Stimulated activated naive B cell treated with anti-CD40 and anti-IgM and Interleukin-4, amounts not matched to agents 10 μg/mL and 1 μg/mL and 100 μg/mL, for 72 hours (primary cell): ENCODE measurements at places on chromosomes 3 and 15.

GRCh38 chr3:197010556-197011351, 18.9 kb downstream of the MELTF start:
- H3K36me3 ChIP-seq = peaks cover 23% of the 10 kb centered on the region
- H3K4me3 ChIP-seq = no peak overlapping the region
- H3K4me1 ChIP-seq = peaks cover 7% of the 10 kb centered on the region
- peak overlapping the region; percentile 54 for H3K27ac ChIP-seq
- peaks cover 5% of the 10 kb centered on the region for H3K27me3 ChIP-seq
- no peak for DNase-seq

DNA sequence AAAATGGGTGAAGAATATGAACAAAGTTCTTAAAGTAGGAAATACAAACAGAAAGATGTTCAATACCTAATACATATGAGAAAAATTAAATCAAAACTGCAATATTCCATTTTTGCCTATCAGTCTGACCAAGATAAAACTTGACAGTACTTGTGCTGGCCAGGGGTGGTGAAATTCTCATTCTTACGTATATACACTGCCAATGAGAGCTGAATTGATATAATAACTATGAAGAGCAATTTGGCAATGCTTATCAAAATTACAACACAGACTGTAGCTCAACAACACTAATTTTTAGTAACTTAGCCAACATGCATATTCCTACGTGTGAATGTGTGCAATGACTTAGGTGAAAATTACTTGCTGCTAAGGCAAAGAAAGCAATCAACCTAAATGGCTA, 90.2 kb downstream of the SETD2 start:
- no peak overlapping the region for H3K4me3 ChIP-seq
- no peaks in the 10 kb centered on the region for H3K27me3 ChIP-seq
- peaks cover 40% of the 10 kb centered on the region for H3K36me3 ChIP-seq
- DNase-seq = no peak
- H3K27ac ChIP-seq = no peak overlapping the region

- no peaks in the 10 kb centered on the region for H3K4me1 ChIP-seq
- H3K27me3 ChIP-seq = no peaks in the 10 kb centered on the region
- peaks cover 28% of the 10 kb centered on the region for H3K36me3 ChIP-seq
These were observed 51.2 kb downstream of the CHAC1 start for GRCh38 chr15:41004490-41004889.

DNA sequence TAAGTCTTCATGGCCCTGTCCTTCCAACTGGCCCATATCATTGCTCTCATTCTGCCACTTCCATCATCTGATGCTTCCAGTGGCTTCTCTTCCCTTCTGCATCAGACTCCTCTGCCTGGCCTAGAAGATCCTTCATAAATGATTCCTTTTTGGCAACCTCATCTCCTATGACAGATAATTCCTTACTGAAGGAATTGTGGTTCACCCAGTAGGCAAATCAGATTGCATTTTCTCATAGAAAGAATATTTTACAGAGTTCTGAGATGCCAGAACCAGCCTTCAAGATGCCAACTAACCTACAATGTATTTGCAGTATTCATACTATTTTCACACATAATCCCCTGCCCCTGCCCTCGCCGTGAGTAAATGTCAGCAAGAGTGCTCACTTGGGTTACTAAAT, 423.0 kb upstream of the TGFBR2 start:
- DNase-seq = no peak
- H3K27me3 ChIP-seq = peaks cover 7% of the 10 kb centered on the region
- no peaks in the 10 kb centered on the region for H3K36me3 ChIP-seq
- H3K4me1 ChIP-seq = no peaks in the 10 kb centered on the region
- H3K4me3 ChIP-seq = no peak overlapping the region

DNA sequence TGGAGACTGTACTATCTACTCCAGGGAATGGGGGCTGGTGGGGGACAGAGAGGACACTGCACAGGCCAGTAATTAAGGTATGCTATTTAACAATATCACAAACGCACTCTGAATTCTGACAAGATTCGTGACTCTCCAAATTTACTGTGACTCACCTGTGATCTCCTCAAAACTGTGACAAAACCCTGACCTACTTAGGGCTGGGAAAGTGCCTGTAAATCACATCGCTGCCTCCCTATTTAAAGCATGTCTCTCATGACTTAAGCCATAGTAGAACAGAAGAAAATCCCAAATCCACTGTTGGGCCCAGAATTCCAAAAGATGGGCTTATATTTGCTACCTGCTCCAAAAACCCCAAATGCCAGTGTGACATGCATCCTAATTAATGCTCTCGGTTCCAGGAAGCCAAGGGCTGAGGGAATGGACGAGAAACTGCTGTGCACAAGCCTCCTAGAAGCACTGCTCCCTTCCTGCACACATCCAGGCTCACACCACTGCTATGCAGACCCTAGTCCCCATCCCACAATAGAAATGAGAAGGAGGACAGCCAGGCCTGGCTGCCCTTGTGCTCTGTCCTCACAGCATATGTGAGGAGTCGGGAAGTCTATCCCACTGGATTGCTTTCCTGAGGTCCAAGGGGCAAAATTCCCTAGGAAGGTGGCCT, 187.7 kb upstream of the CHRNA7 start:
- no peak overlapping the region for H3K4me3 ChIP-seq
- H3K27ac ChIP-seq = no peak overlapping the region
- peaks cover 16% of the 10 kb centered on the region for H3K27me3 ChIP-seq
- DNase-seq = no peak

DNA sequence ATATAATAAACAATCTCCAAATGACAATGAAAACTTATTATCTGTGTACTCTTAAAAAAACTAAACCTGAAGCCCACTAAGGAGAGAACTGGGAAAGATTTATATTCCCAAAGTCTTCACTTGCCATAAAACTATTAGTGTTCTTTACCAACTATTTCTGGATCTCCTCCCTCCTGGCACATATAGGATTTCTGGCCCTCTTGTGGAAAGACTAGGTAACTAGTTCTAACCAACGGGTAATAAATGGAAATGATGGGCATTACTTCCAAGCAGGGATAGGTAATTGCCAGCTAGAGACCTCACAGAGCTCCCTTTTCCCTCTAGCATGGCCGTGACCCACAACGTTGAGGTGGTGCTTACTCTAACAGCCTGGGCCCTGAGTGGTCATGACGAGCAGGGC, 110.1 kb downstream of the DNAH12 start:
- no peak overlapping the region for H3K4me3 ChIP-seq
- H3K36me3 ChIP-seq = no peaks in the 10 kb centered on the region
- H3K27me3 ChIP-seq = peaks cover 2% of the 10 kb centered on the region

GRCh38 chr3:174495311-174495710, 363.8 kb upstream of the NAALADL2 start:
- peaks cover 3% of the 10 kb centered on the region for H3K4me1 ChIP-seq
- H3K36me3 ChIP-seq = no peaks in the 10 kb centered on the region
- no peak for DNase-seq
- H3K27me3 ChIP-seq = no peaks in the 10 kb centered on the region
- H3K27ac ChIP-seq = no peak overlapping the region

DNA sequence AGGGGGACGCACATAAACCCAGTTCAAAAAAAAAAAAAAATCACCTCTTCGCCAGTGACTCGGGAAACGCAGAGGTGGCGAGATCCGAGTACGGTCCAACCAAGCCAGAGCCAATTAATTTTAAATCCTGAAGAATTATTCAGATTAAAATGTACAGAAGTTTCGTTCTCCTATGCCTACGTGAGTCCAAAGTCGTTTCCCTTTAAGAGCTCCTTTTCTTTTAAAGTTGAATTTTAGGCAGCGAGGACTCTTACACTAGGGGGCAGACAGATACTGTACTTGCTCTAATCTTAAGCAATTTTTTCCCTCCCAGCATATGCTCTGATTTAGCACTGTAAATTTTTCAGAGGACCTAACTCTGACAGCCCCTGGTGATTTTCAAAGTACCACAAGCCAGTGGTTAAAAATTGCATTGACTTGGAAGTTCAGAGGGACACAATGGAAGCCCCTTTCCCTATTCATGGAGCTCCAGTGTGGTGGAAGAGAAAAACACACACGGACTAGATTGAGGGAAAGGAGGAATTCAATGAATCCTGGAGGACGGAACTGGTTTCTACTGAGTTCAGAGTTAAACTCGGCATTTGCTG, 3.3 kb upstream of the NR2F2 start:
- DNase-seq = no peak
- peaks cover 17% of the 10 kb centered on the region for H3K4me1 ChIP-seq
- H3K36me3 ChIP-seq = peaks cover 5% of the 10 kb centered on the region
- peaks cover 92% of the 10 kb centered on the region for H3K27me3 ChIP-seq
- H3K27ac ChIP-seq = peak overlapping the region; percentile 62

GRCh38 chr15:67181221-67181639, 73.2 kb downstream of the AAGAB start:
- peaks cover 38% of the 10 kb centered on the region for H3K4me1 ChIP-seq
- peak overlapping the region; percentile 51 for H3K27ac ChIP-seq
- no peaks in the 10 kb centered on the region for H3K27me3 ChIP-seq
- no peak overlapping the region for H3K4me3 ChIP-seq
- H3K36me3 ChIP-seq = peaks cover 53% of the 10 kb centered on the region
- DNase-seq = no peak

- no peaks in the 10 kb centered on the region for H3K36me3 ChIP-seq
- peaks cover 8% of the 10 kb centered on the region for H3K27me3 ChIP-seq
- H3K27ac ChIP-seq = no peak overlapping the region
- H3K4me1 ChIP-seq = peaks cover 12% of the 10 kb centered on the region
- no peak for DNase-seq
- no peak overlapping the region for H3K4me3 ChIP-seq
These were observed 21.0 kb upstream of the CHCHD6 start for GRCh38 chr3:126683069-126683468.

- H3K4me3 ChIP-seq = no peak overlapping the region
- no peak for DNase-seq
- no peaks in the 10 kb centered on the region for H3K27me3 ChIP-seq
These were observed 52.4 kb downstream of the NUP210 start for GRCh38 chr3:13367728-13368127.

DNA sequence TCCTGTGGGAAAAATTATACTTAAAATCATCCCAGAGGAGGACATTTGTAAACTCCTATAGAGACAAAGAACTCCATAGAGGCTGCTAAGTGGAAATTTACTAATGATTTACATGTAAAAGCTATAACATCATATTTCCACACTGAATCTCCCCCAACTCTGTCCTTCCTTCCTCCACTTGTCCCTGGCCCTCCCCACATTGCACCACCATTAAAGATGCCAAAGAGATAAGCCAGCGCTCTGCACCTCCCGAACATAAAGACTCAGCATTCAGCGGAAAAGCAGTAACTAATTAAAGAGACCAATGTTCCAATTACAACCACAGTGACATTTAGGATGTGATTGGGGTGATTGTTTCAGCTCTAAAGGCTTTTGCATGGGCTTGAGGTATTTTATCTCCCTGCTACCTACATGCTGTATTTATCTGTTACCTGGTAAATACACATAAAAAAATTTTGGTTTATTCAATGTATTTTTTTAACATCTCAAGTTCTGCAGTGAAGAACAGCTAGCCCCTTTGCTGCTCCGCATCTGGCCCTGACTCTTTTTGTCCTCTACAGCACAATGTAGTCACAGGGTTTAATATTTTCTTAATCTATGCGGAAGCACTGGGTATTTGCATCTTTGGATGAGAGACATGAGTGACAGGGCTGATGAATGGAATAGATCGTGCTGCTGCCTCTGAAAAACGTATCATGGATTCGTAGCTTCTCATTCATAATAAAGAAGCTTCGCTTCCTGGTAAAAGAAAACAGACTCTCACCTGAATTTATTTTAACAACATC, 35.3 kb upstream of the B3GNT5 start:
- H3K4me3 ChIP-seq = peak overlapping the region; percentile 56
- H3K27ac ChIP-seq = peak overlapping the region; percentile 48
- DNase-seq = no peak
- peaks cover 4% of the 10 kb centered on the region for H3K27me3 ChIP-seq
- peaks cover 26% of the 10 kb centered on the region for H3K4me1 ChIP-seq

DNA sequence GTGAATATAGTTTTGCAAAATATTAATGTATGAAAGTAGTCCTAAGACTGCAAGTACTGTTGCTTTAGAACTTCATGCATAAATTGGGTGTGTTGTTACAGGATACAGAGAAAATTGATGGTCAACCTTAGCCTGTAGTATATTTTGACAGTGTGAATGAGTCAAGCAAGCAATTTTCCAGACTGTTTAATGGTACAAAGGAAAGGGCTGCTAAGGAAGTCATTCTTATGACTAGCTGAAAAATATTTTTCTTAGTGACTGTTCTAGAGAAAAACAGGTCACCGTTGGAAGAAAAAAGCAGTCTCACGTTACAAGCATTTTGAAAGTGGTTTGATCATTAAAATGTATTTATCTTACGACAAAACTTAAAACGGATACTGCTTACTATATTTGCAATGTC, 49.2 kb downstream of the MBNL1 start:
- peaks cover 31% of the 10 kb centered on the region for H3K36me3 ChIP-seq
- H3K4me1 ChIP-seq = peaks cover 28% of the 10 kb centered on the region
- no peak overlapping the region for H3K27ac ChIP-seq
- H3K4me3 ChIP-seq = no peak overlapping the region

DNA sequence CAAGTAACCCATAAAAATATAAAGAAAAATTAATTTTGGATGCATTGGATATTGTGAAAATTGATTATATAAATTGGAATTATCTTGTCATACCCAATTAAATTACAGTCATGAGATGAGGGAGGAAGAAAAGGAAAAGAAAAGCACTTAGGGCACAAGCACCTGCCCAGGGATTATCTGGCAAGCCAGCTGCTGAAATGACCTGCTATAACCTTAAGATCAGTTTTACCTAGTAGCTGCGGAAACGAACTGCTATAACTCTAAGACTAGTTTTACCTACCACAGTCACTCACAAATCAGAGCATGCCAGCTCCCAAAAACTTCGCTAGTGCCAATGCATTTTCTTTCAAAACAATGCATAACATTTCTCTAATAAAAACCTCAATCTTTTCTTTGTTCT, 26.2 kb downstream of the LRRFIP2 start:
- no peak for DNase-seq
- H3K27me3 ChIP-seq = no peaks in the 10 kb centered on the region
- H3K4me1 ChIP-seq = peaks cover 13% of the 10 kb centered on the region
- no peak overlapping the region for H3K27ac ChIP-seq

GRCh38 chr15:84616235-84616634, 15.4 kb downstream of the ZSCAN2 start:
- H3K4me3 ChIP-seq = no peak overlapping the region
- peaks cover 17% of the 10 kb centered on the region for H3K36me3 ChIP-seq
- H3K27ac ChIP-seq = no peak overlapping the region
- H3K4me1 ChIP-seq = peaks cover 6% of the 10 kb centered on the region

DNA sequence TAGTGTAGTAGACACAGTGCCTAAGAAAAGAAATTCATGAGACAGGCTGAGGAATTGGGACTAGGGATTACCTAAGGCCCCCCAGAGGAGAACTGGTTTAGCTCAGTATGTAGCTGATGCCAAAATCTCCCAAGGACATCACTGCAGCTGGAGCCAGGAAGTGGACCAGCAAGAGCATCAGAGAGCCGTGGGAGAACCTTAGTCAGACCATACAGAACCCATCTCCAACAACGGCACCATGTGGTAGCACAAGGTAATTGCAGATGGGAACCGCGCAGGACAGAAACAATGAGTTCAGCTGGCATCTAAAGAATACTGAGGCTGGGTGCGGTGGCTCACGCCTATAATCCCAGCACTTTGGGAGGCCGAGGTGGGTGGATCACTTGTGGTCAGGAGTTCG, 81.7 kb downstream of the WNT5A start:
- no peaks in the 10 kb centered on the region for H3K36me3 ChIP-seq
- no peaks in the 10 kb centered on the region for H3K27me3 ChIP-seq
- no peaks in the 10 kb centered on the region for H3K4me1 ChIP-seq
- no peak overlapping the region for H3K4me3 ChIP-seq

- no peaks in the 10 kb centered on the region for H3K4me1 ChIP-seq
- DNase-seq = no peak
- peaks cover 44% of the 10 kb centered on the region for H3K36me3 ChIP-seq
- H3K27me3 ChIP-seq = no peaks in the 10 kb centered on the region
These were observed 113.2 kb downstream of the EEFSEC start for GRCh38 chr3:128266453-128266852.
